ENCODE measurements at places on chromosomes 11 and 22.

- DNase-seq: no peak
Observed at GRCh38 chr11:127003260-127003981, 2.9 kb upstream of the KIRREL3 start.

DNA sequence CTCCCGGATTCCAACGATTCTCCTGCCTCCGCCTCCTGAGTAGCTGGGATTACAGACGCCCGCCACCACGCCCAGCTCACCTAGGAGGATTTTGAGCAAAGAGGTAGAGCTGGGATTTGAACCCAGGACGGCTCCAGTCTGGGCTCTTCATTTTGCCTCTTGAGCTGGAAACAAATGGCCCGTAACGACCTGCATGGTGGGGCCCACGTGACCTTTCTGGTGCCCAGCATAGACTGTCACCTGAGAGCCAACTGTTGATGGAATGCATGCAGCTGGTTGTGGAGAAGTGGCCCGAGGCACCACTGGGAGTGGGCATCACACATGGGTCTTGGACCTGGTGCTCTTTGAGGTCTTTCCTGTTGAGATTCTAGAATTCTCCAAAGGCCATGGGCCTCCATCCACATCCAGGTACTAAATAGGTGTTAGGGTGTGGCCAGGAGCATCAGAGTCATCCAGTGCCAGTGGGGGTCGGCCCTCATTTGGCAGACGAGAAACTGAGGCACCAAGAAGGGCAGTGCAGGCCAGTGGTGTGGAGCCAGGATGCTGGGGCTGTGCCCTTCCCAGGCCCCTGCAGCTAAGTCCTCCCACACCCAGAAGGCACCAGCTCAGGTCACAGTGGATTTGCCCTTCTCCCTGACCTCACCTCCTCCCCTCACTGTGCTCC lies 3.9 kb downstream of the ATF4 start:
- DNase-seq: no peak

DNA sequence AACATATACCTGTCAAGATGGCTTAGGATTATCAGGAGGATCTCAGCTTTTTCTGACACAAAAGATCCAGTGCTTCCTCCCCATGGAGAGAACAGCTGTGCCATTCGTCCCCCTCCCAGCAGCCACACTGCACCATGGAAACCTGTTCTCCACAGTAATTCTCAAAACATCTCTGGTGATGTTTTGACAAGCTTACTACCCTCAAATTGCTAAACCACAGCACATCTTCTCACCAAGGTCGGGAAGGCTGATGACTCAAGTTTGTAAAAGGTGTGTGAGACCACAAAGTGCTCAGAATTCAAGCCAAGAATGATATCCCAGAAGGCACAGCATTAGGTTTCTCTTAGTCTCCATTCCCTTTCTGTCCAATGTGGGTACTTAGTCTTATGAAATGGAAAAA lies 3.9 kb upstream of the RAB38 start:
- no peak for DNase-seq

GRCh38 chr11:65219930-65220213 lies 38.1 kb downstream of the CAPN1 start:
- no peak for DNase-seq

GRCh38 chr22:24685531-24686190 lies 82.7 kb downstream of the GGT1 start:
- no peak for DNase-seq

DNA sequence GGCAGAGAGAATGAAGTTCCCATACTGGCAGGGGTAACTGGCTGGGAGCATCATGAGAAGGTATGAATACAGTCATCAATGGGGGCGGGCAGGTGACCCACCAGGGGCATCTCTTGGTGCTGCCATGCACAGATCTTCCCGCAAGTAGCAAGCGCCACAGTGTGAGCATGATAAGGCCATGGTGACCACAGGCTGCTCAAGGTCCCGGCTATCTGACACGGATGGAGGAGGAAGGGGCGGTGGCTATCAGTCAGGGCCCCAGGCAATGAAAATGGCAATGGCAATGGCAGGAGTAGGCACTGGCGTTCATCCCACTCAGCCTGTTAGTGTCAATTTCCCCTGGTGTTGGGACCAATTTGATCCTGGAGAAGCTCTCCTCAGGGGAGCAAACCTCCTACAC lies 21.6 kb downstream of the ASCL2 start:
- no peak for DNase-seq

GRCh38 chr11:128026596-128026995 lies 560.8 kb downstream of the ETS1 start:
- DNase-seq: no peak

GRCh38 chr11:60854140-60854846 lies 1.5 kb downstream of the PTGDR2 start:
- DNase-seq: no peak

- no peak for DNase-seq
Observed at GRCh38 chr11:126090452-126090851, 27.8 kb upstream of the CDON start.

DNA sequence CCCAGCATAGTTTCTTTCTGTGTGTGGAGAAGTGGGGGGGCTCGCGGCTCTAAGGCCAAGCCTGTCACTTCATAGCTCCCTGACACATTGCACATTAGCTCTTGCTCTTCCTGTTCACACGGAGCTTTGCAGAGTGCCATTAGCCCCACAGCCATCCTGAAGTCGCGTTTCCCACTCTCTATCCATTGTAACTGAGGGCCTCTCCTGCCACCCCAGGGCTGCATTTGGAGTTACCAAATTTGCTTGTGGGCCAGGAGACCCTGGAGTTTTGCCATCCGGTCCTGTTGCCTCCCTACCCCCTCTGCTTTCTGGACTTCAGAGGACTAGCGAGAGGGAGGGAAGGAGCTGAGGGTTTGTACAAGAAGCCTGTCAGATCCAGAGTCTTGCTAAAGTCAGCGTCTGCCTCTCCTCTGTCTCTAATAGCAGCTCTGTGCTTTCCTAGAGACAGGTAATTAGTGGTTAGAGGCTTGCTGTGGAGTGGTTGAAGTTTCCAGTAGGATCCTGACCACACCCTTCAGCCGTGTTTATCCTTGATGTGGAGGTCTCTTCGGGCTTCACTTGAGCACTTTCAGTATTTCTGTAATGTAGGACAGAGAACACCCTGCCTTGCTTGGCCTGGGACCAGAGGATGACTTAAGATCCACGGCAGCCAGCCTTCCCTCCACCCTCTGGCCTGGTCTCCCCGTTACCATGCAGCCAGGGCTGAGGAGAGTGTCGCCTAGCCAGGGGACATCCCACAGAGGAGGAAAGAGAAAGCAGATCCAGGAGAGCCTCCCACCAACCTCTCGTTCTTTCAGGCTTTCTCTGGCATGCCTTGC lies 14.1 kb downstream of the DCPS start:
- DNase-seq: peak; percentile 29

- DNase-seq: no peak
Observed at GRCh38 chr22:21642584-21643448, 714 bp downstream of the SDF2L1 start.

DNA sequence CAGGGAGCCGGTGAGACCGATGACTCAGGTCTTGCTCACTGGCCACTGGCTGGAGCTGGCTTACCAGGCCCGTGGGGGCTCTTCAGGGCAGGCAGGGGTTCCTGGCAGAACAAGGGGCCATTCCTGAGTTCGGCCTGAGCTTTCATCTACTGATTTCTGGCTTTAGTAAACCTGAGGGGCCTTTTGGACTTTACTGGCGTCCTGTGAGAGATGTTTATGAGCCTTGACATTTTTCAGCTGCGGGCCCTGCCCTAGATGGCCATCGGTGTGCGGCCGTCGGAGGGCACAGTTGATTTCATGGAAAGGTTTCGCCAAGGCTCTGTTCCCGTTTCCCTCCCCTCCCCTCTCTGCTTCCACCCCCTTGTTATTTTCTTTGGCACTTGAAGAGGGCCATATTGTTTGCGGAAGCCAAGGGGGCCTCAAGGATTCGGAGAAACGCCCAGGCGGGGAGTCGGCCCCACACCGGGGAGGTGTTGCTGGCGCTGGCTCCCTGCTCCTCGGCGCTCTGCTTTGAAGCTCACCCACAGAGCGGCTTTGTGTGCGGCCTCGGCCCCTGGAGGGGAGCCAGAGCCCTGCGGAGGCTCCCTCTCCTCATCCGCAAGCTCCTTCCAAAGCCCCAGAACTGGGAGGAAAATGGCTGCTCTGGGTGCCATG lies 17.7 kb downstream of the ELF5 start:
- DNase-seq: no peak
